ENCODE measurements at places on chromosomes 11 and 22. TPM values are rescaled to one million over a fixed set of nuclear protein-coding genes. Genes with fewer than 3 reads are reported as not detected.

YAP1 gene
- total RNA-seq = 115 TPM

PLAAT3 gene
- total RNA-seq = 30.5 TPM

FJX1 gene
- 4.6 TPM for total RNA-seq

FBXO3 gene
- total RNA-seq = 53.8 TPM

AGBL2 gene
- total RNA-seq = 3.7 TPM

WNT11 gene
- not detected for total RNA-seq

C11orf86 gene
- not detected for total RNA-seq

NOX4 gene
- total RNA-seq = 0.26 TPM

KIAA1671 gene
- total RNA-seq = under 0.01 TPM

OR2AG2 gene
- 0.16 TPM for total RNA-seq

LIF gene
- total RNA-seq = 12.8 TPM

OR51I2 gene
- total RNA-seq = not detected

OR8D4 gene
- total RNA-seq = not detected

C22orf39 gene
- total RNA-seq = 26.3 TPM

RCOR2 gene
- total RNA-seq = 3.5 TPM

PAMR1 gene
- total RNA-seq = 491 TPM

OR52H1 gene
- total RNA-seq = 0.63 TPM

IFITM10 gene
- total RNA-seq = 1.1 TPM

SCGB2A2 gene
- total RNA-seq = not detected

TRIM21 gene
- total RNA-seq = 24.0 TPM

SIK2 gene
- 10.0 TPM for total RNA-seq

PCSK7 gene
- 28.2 TPM for total RNA-seq

LTO1 gene
- total RNA-seq = 24.6 TPM

DERL3 gene
- 0.43 TPM for total RNA-seq

SYT8 gene
- not detected for total RNA-seq

FOLR1 gene
- total RNA-seq = not detected

KCTD17 gene
- total RNA-seq = 24.3 TPM

HYLS1 gene
- 3.8 TPM for total RNA-seq

IMMP1L gene
- total RNA-seq = 7.3 TPM

DENND5A gene
- total RNA-seq = 135 TPM

KCNJ1 gene
- total RNA-seq = under 0.01 TPM

IPO7 gene
- total RNA-seq = 88.6 TPM

CARD16 gene
- 30.0 TPM for total RNA-seq

SCN4B gene
- total RNA-seq = under 0.01 TPM

MPPED1 gene
- not detected for total RNA-seq

OR51E2 gene
- total RNA-seq = not detected

TMEM121B gene
- 0.09 TPM for total RNA-seq
